ENCODE measurements at places on chromosomes 6 and 20.
A peak's percentile ranks its signal among the peaks of the same experiment; 100 is the strongest.

DNA sequence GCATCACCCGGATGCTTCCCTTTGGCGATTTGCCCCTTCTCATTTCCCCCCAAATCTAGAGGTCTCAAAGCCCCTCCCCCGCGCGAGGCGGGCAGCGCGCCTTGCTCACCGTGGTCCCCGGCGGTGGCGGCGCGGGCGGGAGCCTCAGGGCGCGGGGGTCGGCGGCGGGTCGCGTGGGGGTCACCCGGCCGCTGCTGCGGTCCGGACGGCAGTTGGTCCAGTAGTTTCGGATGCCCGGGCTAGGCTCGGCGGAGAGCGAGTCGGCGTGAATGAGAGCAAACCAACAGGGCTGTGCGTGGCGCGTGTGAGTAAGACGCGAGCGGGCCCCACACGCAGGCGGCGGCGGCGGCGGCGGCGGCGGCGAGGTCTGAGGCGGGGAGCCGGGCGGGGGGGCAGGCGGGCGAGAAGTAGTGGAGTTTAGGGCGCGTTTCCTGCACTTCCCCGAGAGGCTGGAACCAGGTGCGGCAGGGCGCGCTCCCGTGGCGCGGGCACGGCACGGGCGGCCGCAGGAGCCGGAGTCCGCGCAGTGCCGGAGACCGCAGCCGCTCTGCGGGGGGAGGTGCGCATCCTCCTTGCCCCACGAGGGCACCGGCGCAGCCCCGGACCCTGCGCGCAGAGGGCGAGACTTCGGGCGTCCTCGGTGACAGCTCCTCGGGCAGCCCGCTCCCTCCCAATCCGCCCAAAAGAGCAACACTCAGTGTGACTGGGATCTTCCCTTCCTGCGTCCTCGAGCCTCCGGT lies 567 bp downstream of the HS3ST5 start:
- no peak for DNase-seq

GRCh38 chr6:64259372-64259771 lies 623.8 kb downstream of the PHF3 start:
- no peak for DNase-seq

DNA sequence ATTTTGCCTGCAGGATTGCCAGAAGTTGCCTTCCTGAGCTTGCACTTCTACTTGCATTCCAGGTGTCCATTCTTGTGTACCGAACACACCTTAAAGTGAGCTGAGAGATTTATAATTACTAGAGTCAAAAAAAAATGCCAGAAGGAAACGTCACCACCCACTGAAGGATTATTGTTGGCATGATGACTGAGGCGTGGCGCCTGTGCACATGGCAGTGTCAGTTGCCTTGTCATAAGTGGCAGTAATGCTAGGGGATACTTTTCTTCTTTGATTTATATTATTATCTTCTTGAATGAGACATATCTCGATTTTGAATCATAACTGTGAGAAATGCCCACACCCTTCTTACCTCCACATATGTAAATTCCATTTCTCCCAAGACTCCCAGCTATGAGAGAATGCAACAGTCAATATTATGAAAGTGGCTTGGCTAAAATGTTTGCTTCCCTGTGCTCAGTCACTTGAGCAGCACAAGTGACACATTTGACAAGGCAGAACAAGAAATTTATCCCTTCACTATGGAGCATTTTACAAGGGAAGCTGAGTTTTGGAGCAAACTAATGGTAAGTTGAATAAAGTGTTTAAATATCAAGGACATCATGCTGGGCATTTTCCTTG lies 149.5 kb upstream of the SASH1 start:
- no peak for DNase-seq

GRCh38 chr6:5967594-5967993 lies 39.1 kb downstream of the NRN1 start:
- DNase-seq, result no peak

- no peak for DNase-seq
These were observed 189.0 kb downstream of the SLC16A10 start for GRCh38 chr6:111276335-111276734.

- DNase-seq, result no peak
These were observed 18.2 kb upstream of the IL22RA2 start for GRCh38 chr6:137191670-137192069.

GRCh38 chr6:105468850-105469249 lies 66.0 kb upstream of the PREP start:
- DNase-seq, result no peak

DNA sequence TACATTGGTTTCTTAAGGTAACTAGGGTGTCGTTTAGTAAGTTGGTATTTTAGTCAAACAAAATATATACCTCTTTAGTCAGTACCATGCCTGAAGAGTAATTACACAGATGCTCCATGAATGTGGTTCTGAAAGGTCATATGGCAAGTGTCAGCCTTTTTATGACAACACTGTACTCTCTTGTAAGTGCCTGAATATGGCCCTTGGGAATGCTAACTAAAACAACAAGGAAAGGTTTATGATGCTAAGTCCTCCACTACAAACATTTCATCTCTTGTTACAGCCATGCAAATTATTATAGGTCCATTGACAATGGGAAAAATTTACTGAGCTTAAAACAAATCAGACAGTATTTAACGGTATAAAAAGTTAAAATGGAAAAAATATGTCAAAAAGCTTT lies 39.0 kb upstream of the SUPT3H start:
- no peak for DNase-seq

DNA sequence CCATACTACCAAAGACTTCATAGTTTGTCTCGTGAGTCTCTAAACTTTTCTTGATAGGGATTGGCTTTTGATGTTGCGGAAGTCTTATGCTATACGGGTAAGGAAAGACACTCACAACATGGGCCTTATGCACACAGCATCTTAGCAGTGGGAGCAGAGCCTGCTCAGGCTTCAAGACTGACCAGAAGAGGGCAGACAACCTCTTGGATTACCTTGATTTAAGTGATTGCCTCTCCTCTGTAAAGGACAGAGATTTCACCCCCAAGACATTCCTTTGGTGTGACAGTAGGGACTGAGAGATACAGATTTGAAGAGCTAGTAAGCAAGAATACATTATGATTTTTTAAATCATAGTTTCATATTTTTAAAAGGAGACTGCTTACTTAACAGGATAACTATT lies 71.0 kb upstream of the SAMD3 start:
- peak; percentile 51 for DNase-seq

- DNase-seq, result no peak
These were observed 10.6 kb downstream of the HEY2 start for GRCh38 chr6:125759959-125760457.

DNA sequence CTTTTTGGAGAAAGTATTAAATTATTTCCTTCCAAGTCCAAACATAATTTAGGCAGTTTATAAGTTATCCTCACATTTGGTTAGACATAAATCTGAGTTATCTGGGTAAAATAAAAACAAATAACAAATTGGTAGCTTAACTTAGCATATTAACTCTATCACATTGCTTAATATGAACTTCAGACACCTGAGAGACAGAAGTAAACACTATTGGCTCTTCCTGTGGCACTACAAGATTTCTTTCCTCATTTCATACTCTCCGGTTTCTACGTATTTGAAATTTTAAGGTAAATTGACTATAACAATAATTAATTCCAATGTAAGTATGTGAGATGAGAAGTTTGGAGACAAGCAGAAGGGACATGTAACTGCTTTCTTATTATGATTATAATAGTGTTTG lies 106.8 kb downstream of the TRMT11 start:
- no peak for DNase-seq
